ENCODE measurements at places on chromosomes 12 and 14.

GRCh38 chr14:105015242-105015641 lies 5.6 kb downstream of the CDCA4 start:
- DNase-seq = no peak

DNA sequence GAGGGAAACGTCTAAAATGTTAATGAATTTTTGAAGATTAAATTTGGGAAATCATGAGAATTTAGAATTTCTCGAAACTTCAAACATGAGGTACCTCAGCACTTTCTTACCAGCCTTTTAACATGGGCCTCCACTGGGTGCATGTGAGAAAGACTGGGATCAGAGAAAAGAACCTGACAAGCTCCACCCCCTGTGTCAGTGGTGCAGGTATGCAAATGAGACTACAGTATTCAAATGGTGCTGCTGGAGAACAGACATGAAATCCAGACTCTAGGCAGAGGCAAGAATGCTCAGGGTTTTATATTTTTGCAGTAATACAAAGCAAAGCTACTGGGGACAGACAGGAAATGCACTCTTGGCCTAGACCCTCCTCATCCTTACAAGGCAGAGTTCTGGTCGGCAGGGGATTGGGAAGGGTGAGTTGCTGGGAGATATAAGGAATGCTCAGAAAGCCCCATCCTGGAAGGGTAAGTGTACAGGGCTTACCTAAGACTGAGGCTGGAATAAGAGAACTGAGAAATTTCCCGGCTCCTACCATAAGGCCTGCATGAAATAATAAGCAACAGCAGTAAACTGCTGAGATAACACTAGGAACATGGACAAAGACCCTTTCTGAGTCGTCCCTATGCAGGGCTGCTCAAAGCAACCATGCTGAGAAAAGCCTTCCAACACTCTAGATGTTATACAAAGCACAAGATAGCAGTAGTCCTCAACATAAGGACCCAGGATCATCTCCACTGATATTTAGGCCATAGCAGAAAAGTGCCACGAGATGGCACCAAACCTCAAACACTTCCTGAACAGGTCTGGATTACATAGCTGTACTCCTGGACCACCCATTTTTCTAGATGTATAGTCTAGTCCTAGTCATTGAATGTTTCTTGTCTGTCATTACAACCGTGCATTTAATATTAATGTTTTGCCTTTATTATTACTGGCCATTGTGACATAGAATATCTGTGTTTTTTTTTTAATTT lies 260.8 kb downstream of the RASSF9 start:
- DNase-seq = peak; percentile 51

GRCh38 chr14:50860478-50861086 lies 11.3 kb upstream of the ABHD12B start:
- peak; percentile 62 for DNase-seq

- no peak for DNase-seq
These were observed 832 bp upstream of the SYT1 start for GRCh38 chr12:78863482-78864402.

DNA sequence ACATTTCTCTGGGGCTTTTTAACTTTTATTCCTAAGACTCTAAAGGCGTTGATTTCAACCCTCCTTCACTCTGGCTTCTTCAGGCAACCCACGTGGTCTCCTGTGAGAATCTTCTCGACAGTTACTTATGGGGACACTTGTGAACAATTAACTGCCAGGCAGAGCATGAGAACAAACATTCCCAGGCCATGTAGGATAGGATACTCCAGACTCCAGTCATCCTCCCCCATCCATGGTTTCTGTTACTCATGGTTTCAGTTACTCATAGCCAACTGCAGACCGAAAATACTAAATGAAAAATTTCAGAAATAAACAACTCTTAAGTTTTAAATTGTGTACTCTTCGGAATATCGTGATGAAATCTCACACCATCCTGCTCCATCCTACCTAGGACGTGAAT lies 19.5 kb downstream of the GPR68 start:
- no peak for DNase-seq

DNA sequence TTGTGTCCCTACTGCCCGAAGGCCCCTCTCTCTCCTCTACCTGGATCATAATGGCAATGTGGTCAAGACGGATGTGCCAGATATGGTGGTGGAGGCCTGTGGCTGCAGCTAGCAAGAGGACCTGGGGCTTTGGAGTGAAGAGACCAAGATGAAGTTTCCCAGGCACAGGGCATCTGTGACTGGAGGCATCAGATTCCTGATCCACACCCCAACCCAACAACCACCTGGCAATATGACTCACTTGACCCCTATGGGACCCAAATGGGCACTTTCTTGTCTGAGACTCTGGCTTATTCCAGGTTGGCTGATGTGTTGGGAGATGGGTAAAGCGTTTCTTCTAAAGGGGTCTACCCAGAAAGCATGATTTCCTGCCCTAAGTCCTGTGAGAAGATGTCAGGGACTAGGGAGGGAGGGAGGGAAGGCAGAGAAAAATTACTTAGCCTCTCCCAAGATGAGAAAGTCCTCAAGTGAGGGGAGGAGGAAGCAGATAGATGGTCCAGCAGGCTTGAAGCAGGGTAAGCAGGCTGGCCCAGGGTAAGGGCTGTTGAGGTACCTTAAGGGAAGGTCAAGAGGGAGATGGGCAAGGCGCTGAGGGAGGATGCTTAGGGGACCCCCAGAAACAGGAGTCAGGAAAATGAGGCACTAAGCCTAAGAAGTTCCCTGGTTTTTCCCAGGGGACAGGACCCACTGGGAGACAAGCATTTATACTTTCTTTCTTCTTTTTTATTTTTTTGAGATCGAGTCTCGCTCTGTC lies 1.8 kb downstream of the INHBE start:
- DNase-seq = no peak

DNA sequence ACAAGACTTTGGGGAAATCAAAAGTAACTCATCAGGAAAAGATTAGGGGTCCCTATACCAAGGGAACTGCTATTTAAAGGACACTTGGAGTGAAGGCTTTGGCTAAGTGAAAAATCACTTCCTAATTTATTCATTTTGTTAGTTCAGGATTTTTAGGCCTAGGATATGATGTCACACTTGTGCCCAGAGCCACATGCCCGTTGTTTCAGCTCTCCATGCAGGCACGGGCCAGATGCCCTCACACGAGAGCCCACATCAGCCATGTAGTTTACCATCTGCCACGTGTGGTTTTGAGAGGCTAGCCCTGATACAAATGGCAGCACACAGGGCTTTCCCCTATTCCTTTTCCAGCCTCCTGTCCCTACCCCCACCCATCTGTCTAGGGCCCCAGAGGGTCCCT lies 11.9 kb upstream of the LRP1-AS start:
- no peak for DNase-seq
